ENCODE measurements at places on chromosomes 2 and 18.
A peak's percentile ranks its signal among the peaks of the same experiment; 100 is the strongest.

DNA sequence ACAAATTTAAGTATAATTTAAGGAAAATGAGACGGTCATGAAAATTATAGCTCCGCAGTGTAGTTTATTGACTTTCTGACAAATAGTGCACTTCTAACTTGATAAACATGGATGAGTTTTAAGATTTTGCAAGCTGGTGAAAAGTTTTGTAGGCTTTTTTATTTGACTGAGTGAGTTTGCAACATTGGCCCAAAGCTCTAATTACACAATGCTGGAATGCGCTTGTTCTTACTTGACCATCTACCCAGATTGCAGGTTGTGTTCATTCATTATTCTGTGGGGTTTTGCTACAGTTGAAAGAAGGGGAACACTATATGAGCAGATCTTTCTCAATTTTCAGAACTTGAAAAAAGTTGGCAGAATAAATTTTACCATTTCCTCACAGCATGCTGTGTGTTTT is 13.5 kb downstream of the SPOPL start:
- DNase-seq, result no peak

DNA sequence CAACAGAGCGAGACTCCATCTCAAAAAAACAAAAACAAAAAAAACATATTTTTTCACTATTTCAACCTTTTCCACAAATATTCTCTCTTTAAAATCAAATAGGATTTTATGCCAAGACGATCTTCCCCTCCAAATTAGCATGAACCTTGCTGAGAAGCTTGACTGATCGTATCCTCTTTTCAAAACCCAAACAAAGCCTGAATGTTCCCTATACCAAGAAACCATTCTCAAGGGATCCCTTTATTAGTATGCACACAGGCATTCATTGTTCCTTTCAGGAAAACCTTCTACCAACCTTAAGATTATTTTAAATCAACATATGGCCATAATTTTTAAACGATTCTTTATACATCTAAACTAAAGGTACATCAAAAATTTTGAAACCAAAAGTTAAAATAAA is 6.3 kb downstream of the SPIRE1 start:
- no peak for DNase-seq

DNA sequence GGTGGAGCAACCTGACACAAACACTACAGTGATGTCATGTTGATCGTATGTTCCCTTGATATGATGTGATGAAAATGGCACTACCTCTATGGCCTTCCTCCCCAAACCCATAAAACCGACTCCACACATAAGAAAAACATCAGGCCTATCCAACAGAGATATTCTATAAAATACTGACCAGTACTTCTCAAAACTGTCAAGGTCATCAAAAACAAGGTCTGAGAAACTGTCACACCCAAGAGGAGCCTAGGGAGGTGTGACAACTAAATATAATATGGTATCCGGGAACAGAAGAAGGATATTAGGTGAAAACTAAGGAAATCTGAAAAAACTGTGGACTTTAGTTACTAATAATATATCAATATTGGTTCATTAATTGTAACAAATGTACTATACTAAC is 85.9 kb upstream of the FZD5 start:
- DNase-seq, result no peak

DNA sequence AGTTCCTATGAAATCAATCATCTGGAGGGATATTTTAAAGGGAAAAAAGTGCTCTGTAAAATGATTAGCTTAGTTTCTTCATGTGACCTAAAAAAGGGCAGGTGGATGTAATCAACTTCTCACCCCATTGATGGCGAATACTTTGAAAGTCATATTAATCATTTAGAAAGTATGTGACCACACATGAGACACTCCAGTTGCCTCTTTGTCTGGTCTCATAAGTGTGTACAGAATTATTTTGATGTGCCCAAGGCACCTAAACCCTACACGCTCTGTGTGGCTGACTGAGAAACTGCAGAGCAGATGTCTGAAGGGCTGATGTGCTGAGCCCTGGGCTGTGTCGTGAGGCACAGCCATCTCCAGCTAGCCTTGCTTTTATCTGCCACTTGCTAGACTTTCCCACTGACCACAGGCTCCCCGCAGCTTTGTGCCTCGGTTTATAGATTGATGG is 26.9 kb downstream of the SGPP2 start:
- peak; percentile 9 for DNase-seq

GRCh38 chr18:53682796-53683195 is 541.7 kb downstream of the MBD2 start:
- DNase-seq, result no peak

All from astrocyte (in vitro differentiated cells and primary cell).